Left forelimb (tissue), 1 donor: ENCODE measurements at places on chromosomes 3 and 15.

DNA sequence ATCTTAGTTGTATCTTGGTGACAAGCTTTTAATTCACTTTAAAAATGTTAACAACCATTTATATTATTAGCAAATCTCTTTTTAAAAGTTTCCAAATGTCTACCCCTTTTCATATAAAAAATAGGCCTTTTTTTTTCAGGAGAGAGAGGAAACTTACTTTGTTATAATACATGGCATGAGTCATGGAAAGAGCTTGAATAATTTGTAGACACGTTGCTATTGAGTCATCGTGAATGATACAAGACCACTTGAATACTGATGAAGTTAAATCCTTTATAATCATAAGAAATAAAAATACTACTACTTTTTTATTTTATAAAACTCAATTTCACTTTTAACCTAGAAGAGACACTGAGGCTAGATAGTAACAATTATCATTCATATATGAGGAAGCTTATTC lies 70.3 kb upstream of the BBX start:
- no peak for DNase-seq

DNA sequence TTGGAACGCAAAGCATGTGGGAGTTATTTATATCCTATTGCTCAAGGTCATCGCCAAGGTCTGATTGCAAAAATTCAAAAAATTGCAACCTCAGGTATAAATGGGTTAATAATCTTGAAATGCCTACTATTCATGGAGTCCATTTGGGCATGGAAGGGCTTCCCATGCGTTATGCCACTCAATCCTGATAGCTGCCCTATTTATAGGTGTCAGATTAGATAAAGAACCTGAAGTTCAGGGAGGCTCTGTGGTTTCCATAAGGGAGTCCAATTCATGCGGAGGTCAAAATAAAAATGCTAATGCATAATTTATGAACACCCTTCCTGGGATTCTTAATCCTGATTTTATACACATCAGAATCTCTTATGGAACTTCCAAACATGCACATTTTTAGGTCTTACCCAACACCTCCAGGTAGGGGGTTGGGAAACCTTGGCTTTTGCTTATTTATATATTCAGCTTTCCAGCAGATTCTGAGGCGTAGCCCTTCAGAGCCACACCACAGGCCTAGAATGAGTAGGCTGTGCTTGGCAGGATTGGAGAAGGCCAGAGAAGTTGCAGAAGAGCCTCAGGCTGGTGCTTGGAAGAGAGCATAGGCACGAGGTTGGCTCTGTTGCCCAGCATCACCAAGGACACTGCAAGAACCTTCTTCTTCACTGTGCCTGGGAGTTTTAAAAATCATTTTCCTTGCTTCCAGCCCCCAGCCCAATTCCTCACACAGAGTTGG lies 324.4 kb upstream of the CFAP20DC start:
- no peak for DNase-seq

DNA sequence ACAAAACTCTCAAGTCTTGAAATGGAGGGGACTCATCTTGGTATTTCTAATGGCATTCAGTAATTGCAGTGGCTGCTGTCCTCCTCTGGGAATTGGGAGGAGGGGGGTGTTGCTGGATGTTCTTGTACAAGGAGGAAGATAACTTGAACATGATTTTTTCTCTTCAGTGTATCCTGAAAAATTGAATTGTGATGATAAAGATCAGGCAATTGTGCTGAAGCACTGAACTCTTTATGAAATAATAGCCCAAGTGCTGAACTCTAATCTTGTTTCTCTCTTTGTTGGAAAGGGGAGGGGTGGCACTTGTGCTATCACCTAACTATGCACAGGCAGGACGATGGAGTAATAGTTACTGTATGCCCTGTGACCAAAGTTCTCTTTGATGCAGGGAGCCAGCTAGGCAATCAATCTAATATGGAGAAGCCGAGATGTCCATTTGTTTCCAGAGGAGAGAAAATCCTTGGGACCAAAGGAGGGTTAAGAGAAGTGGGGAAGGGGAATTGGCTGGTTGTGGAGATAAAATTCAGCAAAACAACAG lies 68.1 kb upstream of the ATP2C1 start:
- DNase-seq = no peak

- no peak for DNase-seq
Observed at GRCh38 chr3:56812754-56813652, 11.3 kb upstream of the ARHGEF3 start.

- DNase-seq = no peak
Observed at GRCh38 chr15:33067456-33067855, 127.1 kb downstream of the FMN1 start.

DNA sequence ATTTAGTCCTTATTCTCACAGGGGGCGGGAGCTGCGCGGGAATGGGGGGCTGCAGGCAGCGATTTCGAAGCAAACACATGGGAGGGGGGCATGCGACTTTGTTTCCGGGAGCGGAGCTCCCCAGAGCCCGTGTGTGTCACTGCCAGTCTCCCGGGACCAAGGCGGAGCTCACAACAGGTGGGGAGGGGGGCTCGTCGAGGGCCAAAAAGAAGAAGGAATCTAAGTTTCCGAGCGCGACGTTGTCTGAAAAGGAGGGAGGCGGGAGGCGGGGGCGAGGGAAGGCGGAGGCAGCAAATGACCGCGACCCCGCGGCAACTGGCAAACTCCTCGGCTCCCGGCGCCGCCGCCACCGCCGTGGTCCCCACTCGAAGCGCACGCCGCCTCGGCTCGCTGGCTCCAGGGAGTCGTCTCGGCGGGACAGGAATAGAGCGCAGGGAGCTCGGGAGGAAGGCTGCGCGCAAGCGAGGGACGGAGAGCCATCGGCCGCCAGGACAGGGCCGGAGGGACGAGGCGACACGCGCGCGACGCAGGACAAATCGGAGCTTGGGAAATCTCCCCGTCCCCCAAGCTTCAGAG lies 1.4 kb downstream of the FOXP1 start:
- DNase-seq = peak; percentile 78

DNA sequence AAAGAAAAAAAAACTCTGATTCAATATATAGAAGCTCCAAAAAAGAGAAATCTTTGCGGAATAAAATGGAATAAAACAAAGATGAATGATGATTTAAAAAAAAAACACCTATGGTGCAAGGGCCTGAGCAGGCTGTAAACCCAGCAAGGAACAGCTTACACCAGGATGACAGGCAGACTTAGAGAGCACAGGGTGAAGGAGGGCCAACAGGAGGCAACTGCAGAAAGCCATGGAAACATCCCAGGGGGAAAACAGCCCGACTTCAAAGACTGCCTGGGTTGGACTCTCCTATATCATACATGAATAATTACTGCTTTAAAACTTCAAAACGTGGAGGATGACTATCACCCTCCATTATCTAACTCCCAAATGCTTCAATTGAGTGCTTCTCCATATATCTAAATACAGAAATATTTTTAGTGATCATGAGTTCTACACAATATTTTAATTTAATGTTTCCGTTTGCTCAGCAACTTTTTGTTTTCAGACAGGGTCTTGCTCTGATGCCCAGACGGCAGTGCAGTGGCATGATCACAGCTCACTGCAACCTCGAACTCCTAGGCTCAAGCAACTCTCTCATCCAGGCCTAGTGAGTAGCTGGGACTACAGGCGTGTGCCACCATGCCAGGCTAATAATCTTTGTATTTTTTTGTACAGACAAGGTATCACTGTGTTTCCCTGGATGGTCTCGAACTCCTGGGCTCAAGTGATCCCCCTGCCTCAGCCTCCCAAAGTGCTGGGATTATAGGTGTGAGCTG lies 456.2 kb downstream of the TBL1XR1 start:
- no peak for DNase-seq

DNA sequence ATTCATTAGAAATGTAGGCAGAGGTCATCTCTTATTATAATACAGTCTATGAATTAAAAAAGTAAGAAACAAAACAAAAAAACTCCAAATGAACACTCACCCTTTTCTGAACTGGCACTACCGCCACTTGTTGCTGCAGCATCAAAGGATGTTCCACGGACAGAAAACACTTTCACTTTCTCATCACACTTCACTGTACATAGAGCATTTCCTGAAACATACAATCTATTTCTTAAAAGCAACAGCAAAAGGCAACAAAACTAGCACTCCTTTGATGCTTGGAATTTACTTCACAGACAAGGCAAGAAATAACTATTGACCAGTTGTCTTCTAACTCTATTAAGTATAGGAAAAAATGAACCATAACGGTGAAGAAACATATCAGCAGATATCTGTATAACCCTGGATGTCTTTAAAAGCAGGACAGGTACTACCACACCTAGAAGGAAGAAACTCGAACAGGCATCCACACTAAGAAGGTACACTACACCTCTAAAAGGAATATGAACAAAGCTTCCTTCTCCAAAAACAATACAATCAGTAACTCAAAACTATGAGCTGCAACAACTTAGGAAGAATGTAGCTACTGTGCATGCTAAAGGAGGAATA lies 24.9 kb downstream of the ETFA start:
- DNase-seq = no peak

- peak; percentile 65 for DNase-seq
Observed at GRCh38 chr15:58065445-58066041, at the start of gene ALDH1A2. Gene ALDH1A2 (minus strand): TSS chr15:58065711. CDS start chr15:58065650, 61 bp downstream.

GRCh38 chr3:134704556-134704955 lies 53.7 kb upstream of the KY start:
- no peak for DNase-seq

DNA sequence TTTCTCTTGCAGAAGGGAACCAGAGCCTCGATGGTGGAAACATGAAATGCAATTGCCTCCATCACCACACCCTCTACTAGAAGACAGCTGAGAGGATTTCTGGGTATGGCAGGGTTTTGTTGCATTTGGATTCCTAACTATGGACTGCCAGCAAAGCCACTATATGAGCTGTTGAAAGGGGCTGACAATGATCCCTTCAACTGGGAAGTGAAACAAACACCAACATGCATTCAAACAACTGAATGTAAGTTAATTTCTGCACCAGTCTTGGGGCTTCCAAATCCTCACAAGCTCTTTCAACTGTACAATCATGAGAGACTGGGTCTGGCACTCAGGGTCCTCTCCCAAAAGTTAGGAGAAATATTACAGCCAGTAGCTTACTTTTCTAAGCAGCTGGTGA lies 116.7 kb upstream of the PLCL2 start:
- DNase-seq = no peak

GRCh38 chr3:29128001-29128400 lies 152.9 kb upstream of the RBMS3 start:
- DNase-seq = no peak

- DNase-seq = no peak
Observed at GRCh38 chr3:76685858-76686257, 354.0 kb upstream of the ROBO2 start.

DNA sequence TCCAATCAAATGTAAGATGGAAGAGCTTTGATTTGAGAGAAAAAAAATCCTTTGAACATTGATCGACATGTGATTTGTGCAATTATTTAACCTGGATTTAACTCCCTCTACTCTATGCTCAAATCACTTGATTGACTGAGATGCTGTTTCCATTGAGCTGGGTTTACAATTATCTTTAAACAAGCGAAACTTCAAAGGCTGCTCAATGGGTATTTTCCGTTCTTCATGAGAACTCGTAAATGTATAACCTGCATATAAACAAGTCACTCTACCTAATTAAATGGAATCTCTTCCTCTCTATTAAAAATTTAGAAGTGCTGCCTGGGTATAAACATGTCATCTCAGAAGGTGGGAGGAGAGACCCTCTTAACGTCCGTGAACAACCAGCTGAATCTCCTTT lies 71.9 kb downstream of the ANXA2 start:
- no peak for DNase-seq

GRCh38 chr3:177141899-177142646 lies 55.2 kb downstream of the TBL1XR1 start:
- no peak for DNase-seq
